ENCODE measurements at places on chromosomes 5 and 9. TPM values are rescaled to one million over a fixed set of nuclear protein-coding genes. Genes with fewer than 3 reads are reported as not detected.
A peak's percentile ranks its signal among the peaks of the same experiment; 100 is the strongest.

Gene ANP32B
- total RNA-seq: 86.1 TPM

DNA sequence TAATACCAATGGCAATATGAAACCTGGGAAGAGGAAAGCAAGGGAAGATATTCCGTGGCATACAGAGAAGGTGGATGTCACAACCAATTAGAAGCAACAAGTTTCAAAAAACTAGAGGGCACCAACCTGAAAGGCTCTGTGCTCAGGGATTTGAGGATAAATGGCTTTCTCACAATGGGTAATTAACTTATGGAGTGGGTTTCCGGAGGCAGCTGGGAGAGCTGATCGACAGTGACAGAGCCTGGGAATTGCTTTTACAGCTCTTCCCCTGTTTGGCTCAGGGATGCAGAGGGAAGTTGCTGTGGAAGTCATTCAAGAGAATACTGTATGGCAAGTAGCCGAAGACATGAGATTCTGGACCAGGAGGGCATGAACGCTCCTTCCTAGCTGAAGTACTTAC, 237.0 kb downstream of the KIF4B start:
- no peak overlapping the region for H3K27ac ChIP-seq
- H3K27me3 ChIP-seq: no peaks in the 10 kb centered on the region
- H3K36me3 ChIP-seq: no peaks in the 10 kb centered on the region
- no peak overlapping the region for H3K4me3 ChIP-seq

Gene WHRN
- 14.9 TPM for total RNA-seq

DNA sequence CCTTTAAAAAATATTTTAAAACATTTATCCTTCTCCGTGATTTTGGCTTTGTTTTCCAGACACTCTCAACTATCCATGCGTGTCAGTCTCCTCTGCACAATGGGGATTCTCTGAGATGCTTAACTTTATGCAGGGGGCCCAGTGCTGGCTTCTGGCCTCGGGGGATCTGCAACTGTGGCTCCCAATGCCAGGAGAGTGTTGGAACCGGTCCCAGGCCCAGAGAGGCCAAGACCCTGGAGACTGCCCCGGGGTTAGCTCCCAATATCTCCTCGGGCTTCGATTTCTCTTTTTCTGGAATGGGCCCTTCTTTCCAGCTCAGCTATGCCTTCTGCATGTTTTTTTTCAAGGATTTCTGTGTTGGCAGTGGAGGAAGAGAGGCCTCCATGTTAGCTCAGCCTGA, 20.1 kb upstream of the SARDH start:
- peaks cover 7% of the 10 kb centered on the region for H3K36me3 ChIP-seq
- no peak overlapping the region for H3K27ac ChIP-seq
- DNase-seq: no peak
- no peak overlapping the region for H3K4me3 ChIP-seq
- H3K27me3 ChIP-seq: no peaks in the 10 kb centered on the region

Gene SLC4A9
- total RNA-seq: not detected

GRCh38 chr9:109482391-109482916, 15.7 kb downstream of the PTPN3 start:
- peak overlapping the region; percentile 78 for H3K27ac ChIP-seq
- H3K4me1 ChIP-seq: peaks cover 17% of the 10 kb centered on the region
- H3K4me3 ChIP-seq: no peak overlapping the region
- H3K36me3 ChIP-seq: peaks cover 19% of the 10 kb centered on the region

DNA sequence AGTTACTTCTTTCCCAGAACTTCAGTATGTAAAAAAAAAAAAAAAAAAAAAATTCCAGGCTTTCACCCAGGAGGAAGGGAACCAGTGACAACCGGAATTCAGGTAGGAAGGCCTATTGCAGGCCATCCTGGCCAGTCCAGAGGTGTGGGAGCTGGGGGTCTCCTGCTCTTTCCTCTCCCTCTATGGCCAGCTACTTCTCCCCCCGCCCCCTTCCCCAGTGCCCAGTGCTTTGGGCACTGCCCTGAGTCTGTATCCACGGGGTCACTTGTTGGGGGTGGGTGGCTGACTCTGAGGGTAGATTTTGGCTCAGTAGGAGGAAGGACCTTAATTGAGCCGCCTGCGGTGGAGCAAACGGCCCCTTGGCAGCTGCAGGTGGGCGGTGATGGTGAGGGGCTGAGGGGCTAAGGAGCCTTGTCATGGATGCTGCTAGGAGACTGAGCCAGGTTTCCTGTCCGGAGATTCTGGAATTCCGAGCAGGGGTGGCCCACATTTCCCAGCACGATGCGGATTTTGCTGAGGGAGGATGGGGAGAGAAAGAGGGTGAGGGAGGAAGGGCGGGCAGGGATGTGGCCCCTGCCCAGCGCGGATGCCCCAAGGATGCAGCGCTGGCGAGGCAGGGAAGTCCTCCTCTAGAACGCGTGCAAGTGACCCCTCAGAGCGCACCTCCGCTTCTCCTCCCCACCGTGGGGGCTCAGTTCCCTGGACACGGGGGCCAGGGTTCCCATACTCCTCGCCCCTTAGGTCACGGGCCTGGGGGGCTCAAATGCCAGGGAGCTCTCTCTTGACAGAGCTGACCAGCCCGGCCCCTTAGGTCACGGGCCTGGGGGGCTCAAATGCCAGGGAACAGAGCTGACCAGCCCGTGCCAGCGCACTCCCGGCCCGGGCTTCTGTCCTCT, 1.2 kb upstream of the PHF2 start:
- no peak for DNase-seq
- peak overlapping the region; percentile 95 for H3K4me3 ChIP-seq
- H3K36me3 ChIP-seq: peaks cover 6% of the 10 kb centered on the region
- H3K27ac ChIP-seq: peak overlapping the region; percentile 84
- no peaks in the 10 kb centered on the region for H3K27me3 ChIP-seq
- H3K4me1 ChIP-seq: peaks cover 38% of the 10 kb centered on the region

DNA sequence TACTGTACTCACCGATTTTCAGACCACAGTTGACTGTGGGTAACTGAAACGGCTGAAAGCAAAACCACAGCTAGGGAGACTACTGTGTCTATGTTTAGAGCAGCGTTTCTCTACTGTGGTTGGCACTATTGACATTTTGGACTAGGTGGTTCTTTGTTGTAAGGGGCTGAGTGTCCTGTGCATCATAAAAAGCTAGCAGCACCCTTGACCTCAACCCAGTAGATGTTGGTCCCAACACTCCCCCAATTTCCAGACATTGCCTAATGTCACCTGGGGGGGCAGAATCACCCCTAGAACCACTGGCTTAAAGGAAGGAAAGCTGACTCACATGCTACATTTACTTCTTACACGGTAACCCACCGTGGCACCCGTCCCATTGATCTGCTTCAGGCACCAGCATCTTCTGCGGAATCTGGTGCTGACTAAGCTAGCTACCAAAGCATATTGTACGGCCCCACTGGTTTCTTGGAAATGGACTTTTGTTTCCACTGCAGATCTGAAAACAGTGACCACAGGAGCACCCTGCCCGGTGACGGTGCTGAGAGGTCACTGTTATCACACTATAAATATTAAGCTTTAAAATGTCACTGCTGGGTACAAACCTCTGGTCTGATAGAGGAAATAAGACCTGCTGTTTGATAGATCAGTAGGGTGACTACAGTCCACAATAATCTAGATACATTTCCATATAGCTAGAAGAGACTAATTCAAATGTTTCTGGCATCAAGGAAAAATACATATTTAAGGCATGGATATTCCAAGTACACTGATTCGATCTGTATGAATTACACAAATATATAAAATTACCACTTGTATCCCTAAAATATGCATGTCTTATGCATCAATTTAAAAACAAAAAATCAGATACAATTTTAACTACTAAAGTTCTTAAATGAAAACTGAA, 151.4 kb downstream of the HSD17B3 start:
- no peak for DNase-seq
- no peak overlapping the region for H3K4me3 ChIP-seq
- peaks cover 11% of the 10 kb centered on the region for H3K4me1 ChIP-seq
- H3K27ac ChIP-seq: no peak overlapping the region
- peaks cover 2% of the 10 kb centered on the region for H3K36me3 ChIP-seq
- peaks cover 14% of the 10 kb centered on the region for H3K27me3 ChIP-seq

DNA sequence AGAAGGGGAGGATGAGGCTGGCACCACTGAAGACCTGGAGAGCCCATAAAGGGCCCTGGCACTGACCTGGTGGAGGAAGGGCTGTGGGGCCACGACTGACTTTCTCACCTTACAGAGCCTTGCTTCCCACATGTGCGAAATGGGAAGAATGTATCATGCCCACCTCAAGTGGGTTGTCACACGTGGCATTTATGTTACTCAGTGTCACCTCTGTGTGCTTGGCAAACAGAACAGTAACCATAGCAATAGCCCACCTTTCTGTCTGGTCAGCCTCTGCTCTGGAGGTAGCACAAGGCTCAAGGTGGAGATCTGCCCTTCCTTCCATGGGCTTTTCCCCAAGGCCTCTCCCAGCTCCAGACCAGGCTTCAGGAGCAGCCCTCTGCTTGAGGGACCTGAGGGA, 16.7 kb downstream of the TCF7 start:
- no peaks in the 10 kb centered on the region for H3K27me3 ChIP-seq
- DNase-seq: peak; percentile 48
- H3K27ac ChIP-seq: no peak overlapping the region
- peaks cover 14% of the 10 kb centered on the region for H3K4me1 ChIP-seq

GRCh38 chr5:38117784-38118479, 140.4 kb upstream of the EGFLAM start:
- H3K27ac ChIP-seq: no peak overlapping the region
- DNase-seq: no peak
- peaks cover 12% of the 10 kb centered on the region for H3K27me3 ChIP-seq
- no peak overlapping the region for H3K4me3 ChIP-seq

DNA sequence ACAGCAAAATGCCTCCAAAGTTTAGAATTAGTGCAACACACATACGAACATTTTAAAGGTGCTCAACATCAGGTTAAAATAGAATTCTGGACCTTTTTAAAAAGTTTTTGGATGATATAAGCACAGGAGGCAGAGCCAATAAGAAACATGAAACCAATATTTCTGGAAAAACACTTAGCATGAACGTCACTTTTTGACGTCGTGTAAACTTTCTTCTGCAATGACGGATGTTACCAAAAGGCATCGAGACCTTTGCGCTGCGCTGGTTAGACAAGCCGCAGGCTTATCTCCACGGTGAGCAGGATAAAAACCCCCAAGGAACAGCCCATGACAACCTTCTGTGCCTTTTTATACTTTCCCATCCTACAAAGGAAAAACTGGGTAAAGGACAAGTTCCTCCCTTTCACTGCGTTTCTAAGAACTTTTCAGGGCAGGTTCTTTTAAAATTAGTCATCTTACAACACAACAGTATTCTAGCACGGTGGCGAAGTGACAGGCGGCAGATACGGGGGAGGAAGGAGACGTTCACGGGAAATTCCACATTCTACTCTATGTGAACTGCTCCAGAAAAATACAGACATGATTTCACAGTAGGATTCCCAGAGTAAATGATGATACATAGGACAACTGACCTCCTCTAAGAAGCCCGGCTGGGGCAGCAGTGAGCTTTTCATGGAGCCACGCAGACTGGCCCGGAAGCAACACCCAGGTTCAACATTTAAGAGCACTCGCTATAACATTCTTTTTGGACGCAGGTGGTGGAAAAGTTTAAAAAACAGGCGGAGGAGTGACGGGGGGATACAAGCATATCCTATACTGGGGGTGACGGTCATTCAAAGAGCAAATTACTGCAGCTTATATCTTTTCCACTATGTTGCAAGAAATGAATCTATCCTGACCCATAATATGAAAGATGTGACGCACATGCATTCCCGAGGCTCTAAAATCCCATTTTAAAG, 52.4 kb downstream of the USP20 start:
- H3K36me3 ChIP-seq: peaks cover 10% of the 10 kb centered on the region
- peak overlapping the region; percentile 88 for H3K27ac ChIP-seq

Gene ARHGEF39
- total RNA-seq: 0.85 TPM

Gene ELL2
- total RNA-seq: 83.8 TPM

DNA sequence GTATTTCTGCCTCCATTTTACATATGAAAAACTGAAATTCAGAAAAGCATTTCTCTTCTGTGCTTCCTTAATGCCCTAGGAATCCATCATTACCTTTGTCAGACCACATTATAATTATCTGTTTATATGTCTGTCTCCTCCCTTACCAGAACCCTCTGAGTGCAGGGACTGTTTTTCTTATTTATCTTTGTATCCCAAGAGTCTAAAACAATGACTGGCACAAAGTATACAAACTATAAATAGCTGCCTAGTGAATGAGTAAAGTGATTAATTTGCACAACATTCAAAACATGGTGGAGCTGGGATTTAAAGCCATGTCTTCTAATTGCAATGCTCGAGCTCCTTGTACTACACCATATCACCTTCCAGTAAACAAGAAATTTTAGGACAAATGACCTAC, 49.3 kb upstream of the HK3 start:
- H3K4me1 ChIP-seq: peaks cover 4% of the 10 kb centered on the region
- no peaks in the 10 kb centered on the region for H3K27me3 ChIP-seq
- no peak for DNase-seq
- H3K27ac ChIP-seq: no peak overlapping the region
- peaks cover 17% of the 10 kb centered on the region for H3K36me3 ChIP-seq

- no peak overlapping the region for H3K4me3 ChIP-seq
- H3K4me1 ChIP-seq: no peaks in the 10 kb centered on the region
- no peak for DNase-seq
Measured at GRCh38 chr9:74696520-74696919, 191.2 kb downstream of the TRPM6 start.

Gene ZCCHC9
- total RNA-seq: 17.7 TPM

- peaks cover 46% of the 10 kb centered on the region for H3K4me1 ChIP-seq
- peak overlapping the region; percentile 60 for H3K27ac ChIP-seq
- DNase-seq: no peak
- H3K27me3 ChIP-seq: no peaks in the 10 kb centered on the region
- peaks cover 3% of the 10 kb centered on the region for H3K36me3 ChIP-seq
Measured at GRCh38 chr5:172877466-172878260, 43.6 kb downstream of the ERGIC1 start.

DNA sequence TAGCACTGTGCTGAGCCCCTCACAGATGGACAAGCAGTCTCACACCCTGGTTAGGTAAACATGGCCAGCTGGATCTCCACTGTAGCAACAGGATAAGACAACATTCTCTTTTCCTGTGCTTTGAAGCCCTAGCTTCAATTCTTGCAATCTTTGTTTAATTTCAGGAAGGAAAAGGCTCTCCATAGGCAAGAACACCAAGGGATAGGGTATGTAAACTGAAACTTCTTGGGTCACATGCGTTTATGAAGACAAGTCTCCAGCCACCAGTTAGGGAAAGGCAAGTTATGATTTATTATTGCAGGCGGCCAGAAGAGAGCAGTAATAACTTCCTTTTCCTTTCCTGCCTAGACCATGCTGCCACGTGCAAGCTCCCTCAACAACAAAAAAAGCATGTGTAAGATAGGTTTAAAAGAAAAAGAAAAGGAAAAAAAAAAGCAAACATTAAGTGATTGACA, 50.1 kb upstream of the POU5F2 start:
- no peak for DNase-seq
- H3K27me3 ChIP-seq: no peaks in the 10 kb centered on the region
- H3K36me3 ChIP-seq: peaks cover 11% of the 10 kb centered on the region
- peaks cover 23% of the 10 kb centered on the region for H3K4me1 ChIP-seq
- no peak overlapping the region for H3K4me3 ChIP-seq

GRCh38 chr9:22050924-22051323, 41.8 kb upstream of the CDKN2B start:
- DNase-seq: no peak
- peaks cover 42% of the 10 kb centered on the region for H3K4me1 ChIP-seq
- no peak overlapping the region for H3K27ac ChIP-seq
- H3K4me3 ChIP-seq: no peak overlapping the region

- H3K27me3 ChIP-seq: no peaks in the 10 kb centered on the region
- no peak overlapping the region for H3K27ac ChIP-seq
- no peak overlapping the region for H3K4me3 ChIP-seq
Measured at GRCh38 chr5:83394190-83394589, 77.4 kb upstream of the VCAN start.

Gene ANGPTL2
- 39.0 TPM for total RNA-seq

Gene DYNC2I2
- total RNA-seq: 23.4 TPM

Gene MARCOL
- not detected for total RNA-seq

Measured in chondrocyte (in vitro differentiated cells).